ENCODE measurements at places on chromosomes 16 and 17. TPM values are rescaled to one million over a fixed set of nuclear protein-coding genes. Genes with fewer than 3 reads are reported as not detected.

- DNase-seq = no peak
Observed at GRCh38 chr16:53045341-53046220, 7.1 kb downstream of the CHD9NB start.

DNA sequence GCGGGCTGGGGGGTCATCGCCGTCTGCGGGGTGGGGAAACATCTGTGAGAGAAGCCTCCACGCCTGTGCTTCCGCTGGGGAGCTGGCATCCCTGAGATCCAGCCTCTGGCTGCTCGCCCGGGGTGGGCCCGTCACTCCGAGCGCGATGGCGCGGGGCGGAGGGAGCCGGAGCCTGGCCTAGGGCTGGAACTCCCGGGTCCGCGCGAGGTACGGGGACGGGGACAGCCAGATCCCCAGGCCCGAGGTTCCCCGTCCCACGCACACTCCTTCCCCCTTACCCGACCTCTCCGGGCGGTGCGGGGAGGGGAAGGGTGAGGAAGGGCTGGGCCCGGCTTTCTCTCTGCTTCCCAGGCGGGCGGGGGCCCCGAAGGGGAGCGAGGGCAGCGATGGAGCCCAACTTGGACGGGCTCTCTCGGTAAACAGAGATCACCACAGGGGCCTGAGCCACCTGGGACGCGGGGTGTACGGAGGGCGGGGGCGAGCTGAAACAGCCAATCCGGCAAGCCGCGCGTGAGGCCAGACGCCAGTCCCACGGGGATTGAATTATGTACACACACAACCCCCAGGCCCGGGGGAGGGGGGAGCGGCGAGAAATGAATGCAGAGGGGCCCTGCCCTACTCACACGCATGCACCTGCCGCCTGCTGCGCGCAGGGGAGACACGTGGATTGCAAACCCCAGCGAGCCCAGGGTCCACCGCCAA, at the start of gene SLC16A11:
TSS of gene SLC16A11 (minus strand) at position 596 of the 702 bp plus-strand sequence. CDS start at position 17, 579 bp downstream.
- DNase-seq = no peak

GRCh38 chr16:52405441-52405840, 141.5 kb downstream of the TOX3 start:
- no peak for DNase-seq

The KRT20 gene
- not detected for total RNA-seq

DNA sequence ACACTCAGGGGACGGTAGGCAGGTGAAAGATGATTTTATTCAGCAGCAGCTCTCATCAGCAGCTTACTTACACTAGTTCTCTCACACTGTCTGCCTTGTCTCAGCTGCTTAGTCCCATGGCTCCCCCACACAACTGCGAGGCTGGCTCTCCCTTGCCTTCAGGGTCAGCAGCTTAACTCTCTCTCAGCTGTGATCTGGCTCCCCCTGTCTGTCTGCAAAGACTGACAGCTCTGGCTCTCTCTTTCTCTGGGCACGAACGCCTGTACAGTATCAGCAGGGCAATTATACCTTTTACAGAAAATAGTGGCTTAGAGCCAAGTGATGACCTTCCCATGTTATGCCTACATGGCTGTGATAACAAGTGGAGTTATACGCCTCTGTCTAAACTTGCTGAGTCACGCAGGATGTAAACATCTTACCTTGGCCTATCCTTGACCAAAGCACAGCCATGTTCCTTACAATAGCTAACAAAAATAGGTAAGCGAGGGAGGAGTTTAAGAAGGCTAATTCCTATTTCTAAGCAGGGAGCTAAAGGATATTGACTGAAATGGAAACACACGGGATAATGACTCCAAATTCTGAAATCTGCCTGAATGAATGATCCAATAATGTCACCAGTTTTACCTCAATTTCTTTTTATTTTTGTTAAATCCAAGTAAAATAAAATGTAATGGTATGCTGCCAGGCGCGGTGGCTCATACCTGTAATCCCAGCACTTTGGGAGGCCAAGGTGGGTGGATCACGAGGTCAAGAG, 1.1 kb upstream of the NDUFAB1 start:
- no peak for DNase-seq

GRCh38 chr17:1286379-1287106, 7.1 kb downstream of the TRARG1 start:
- no peak for DNase-seq

The CCDC102A gene
- total RNA-seq = 43.2 TPM

DNA sequence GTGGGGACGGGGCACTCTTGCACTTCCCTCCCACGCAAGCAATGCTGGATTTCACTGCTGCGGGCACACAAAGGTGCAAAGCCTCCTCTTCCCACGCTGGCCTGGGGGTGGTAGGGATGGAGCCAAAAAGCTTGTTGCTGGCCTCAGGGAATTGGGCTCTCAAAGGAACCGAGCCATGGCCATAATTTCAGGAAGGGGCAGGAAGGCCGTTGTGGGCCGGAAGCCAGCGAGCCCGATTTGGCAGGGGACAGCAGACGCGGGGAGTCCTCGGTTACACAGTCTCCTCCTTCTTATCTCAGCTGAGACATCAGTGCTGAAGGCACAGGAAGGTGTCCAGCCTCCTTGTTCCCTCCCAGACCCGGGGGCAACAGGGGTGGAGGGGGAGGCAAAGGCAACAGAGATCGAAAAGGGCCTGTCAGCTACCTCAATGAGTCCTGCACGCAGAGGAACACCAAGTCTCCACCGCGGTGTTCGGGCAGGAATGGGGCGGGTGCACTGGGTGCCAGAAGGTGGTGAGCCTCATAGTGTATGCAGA, 59.5 kb downstream of the SLFN11 start:
- DNase-seq = no peak

DNA sequence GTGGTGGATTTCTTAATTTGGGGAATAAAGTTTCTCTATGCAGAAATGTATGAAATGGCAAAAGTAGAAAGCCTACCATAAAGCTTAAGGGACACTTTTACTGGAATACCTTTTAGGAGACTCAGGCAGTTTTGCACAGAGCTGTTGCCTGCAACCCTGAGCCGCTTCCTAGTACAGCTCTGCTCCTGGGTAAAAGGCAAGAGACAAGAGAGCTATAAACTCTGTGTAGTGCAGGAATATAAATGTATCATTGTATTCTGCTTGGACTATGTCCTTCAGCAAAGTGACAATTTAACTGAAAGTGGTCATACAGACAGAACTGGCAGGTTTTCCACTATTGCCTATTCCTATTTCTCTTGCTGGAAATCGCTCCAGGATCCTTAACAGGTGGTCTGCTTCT, 65.3 kb upstream of the MYOCD start:
- DNase-seq = no peak

DNA sequence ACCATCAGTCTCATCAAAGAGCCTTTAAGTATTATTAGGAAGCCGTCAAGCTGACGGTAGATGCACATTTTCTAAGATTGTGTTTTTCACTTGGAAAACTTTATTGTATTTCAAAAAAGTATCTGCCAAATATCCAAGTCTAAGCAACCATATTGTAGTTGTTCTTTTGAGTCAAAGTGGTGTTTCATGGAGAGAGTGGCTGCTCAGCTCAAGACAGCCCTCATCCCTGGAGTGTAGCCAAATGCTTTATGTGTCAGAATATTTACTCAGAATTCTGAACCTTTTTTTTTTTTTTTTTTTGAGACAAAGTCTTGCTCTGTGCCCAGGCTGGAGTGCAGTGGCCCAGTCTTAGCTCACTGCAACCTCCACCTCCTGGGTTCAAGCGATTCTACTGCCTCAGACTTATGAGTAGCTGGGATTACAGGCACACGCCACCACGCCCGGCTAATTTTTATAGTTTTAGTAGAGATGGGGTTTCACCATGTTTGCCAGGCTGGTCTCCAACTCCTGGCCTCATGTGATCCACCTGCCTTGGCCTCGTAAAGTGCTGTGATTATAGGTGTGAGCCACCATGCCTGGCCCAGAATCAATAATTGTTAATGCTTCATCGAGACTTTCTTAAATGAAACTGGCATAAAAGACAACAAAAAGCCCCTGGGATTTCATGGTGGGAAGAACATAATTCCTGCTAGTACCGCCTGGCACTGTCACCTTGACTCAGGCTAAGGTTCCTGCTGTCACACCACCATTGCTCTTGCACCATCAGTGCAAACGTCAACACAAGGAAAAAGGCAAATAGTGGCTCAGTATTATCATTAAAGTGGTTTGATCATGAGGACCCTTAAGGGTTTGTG, 45.5 kb downstream of the PRKCA start:
- DNase-seq = no peak

The CDH1 gene
- 1.1 TPM for total RNA-seq

The MYO1D gene
- 370 TPM for total RNA-seq

- no peak for DNase-seq
Observed at GRCh38 chr16:85159179-85159980, 47.1 kb upstream of the CIBAR2 start.

- no peak for DNase-seq
Observed at GRCh38 chr17:73301369-73301768, 10.4 kb downstream of the CDC42EP4 start.

GRCh38 chr17:32187271-32187670, 45.0 kb downstream of the RHOT1 start:
- no peak for DNase-seq

DNA sequence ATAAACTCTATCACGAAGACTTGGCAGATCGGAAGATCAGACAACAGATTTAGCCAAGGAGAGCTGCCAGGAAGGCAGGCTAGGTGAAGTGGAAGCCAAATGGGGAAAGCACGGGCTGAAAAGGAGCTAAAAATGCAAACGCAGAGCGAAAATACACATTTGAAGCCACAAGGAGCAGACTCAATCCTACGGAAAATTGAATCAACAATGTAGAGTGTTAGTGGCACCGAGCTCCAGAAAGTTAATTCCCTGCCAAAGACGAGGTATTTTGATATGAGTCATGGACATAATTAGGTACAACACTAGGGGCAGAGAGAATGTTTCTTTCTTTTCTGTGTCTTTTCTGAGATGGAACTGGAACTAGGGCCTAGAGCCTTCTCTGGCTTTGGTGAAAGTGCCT, 20.7 kb downstream of the GSG1L start:
- no peak for DNase-seq

DNA sequence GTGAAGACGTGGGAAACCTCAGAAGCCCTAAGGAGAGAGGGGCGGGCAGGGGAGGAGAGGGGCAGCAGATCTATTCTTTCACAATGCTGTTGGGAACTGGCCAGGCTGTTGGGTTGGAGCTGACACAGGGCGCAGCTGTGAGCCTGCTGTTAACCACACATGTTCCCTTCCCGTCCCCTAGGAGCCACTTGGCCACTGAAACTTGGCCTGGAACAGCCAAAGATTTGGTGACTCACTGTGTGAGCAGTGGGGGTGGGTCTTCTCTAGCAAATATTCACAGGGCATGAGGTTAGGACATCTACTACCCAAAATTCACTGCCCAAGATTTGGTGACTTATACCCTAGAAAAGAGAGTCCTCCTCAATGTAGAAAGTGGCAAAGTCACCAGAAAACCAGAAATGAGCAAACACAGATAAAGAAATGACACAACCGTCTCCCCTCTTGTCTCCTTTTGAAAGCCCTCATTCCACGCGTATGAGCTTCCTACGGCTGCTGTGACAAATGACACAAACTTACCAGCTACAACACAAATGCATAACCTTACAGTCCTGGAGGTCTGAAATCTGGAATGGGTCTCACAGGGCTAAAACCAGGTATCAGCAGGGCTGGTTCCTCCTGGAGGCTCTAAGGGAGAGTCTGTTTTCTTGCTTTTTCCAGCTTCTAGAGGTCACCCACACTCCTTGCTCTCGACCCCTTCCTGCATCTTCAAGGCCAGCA, 6.3 kb downstream of the TBC1D16 start:
- DNase-seq = peak; percentile 71

The PIRT gene
- not detected for total RNA-seq

DNA sequence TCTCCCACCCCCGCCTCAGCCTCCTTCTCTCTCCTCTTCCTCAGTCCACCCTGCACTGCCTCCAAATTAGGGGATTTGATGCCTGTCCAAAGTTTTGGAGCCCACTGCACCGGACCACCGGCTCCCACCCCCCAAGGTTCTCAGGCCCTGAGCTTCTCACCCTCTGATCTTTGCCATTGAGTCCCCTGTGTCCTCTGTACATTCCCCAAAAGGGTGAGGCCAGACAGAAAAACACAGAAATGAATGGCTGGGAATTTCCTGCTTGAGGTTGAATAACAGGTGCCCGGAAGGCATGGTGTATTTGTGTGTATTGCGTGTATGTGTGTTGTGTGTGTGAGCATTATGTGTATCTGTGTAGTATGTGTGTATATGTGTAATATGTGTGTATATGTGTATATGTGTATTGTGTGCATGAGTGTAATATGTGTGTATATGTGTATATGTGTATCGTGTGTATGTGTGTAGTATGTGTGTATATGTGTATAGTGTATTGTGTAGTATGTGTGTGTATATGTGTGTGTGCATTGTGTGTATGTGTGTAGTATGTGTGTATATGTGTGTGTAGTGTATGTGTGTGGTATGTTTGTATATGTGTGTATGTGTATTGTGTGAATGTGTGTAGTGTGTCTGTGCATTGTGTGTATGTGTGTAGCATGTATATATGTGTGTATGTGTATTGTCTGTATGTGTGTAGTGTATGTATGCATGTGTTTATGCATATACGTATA, 16.0 kb upstream of the CCL17 start:
- DNase-seq = no peak

DNA sequence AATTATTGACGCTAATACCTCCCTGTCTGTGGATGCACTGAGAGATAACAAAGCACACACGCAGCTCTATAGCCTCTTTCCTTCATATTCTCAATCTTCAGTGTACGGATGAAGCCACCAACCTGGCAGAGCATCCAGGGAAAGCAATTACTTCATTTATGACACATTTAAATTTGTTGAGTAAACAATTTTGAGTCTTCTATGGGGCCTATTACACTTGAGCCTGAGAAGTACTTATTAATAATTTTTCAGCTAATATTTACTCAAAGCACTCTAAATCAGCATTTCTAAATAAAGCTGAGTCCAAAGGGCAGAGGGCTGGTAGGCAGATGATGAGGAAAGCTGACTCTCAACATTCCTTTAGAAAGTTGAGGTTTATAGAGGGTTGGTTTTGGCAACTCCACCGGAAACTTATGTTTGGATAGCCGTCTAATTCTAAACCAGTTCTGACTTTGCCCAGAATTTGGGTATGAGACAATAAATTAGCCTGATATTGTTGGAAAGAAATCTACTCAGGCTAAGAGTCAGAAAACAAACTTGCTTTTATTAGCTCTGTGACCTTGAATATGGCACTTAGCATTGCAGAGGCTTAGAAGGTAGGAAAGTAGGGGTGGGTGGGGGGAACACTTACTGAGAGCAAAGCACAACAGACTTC, 643.5 kb downstream of the CDH11 start:
- DNase-seq = peak; percentile 4

- DNase-seq = no peak
Observed at GRCh38 chr17:81923302-81924260, 4.0 kb downstream of the MAFG start.

The TBX6 gene
- total RNA-seq = 0.56 TPM
